ENCODE measurements at places on chromosomes 12 and 14.

DNA sequence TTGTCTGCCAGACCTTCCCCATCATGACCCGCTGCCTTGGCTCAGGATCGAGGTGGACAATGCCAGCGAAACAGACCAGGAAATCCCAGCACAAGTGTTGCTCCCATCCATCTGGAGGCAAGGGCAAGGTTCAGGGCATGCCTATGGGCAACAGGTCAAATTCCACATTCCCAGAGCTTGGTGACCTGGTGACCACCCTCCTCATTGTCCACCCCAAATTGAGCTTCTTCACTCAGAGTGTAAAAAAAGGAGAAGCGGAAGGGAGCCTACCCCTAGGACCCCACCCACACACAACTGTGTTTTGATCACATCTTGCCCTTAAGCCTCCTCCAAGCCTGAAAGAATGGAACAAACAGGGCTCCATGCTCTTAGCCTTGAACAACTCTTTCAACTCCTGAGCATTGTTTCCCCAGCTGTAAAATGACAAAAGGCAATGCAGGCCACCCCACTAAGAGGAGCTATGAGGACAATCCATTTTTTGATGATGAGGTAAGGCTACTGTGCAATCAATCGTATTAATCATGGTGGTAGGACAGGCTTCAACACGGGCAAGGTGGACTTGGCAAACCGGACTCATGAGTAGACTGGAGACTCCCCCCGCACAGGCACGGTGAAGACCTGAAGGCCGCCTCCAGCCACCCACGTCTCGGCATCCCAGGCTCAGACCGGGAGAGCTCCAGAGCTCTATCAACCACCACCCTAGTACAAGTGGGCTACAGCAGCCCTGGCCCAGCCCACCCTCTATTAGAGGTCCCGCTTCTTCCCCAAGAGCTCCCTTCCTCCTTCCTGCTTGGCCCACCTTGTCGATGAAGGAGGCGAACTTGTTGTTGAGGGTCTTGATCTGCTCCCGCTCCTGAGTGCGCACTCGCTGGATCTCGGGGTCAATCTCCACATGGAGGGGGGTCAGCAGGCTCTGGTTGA, 866 bp downstream of the KRT79 start:
- DNase-seq, result no peak

DNA sequence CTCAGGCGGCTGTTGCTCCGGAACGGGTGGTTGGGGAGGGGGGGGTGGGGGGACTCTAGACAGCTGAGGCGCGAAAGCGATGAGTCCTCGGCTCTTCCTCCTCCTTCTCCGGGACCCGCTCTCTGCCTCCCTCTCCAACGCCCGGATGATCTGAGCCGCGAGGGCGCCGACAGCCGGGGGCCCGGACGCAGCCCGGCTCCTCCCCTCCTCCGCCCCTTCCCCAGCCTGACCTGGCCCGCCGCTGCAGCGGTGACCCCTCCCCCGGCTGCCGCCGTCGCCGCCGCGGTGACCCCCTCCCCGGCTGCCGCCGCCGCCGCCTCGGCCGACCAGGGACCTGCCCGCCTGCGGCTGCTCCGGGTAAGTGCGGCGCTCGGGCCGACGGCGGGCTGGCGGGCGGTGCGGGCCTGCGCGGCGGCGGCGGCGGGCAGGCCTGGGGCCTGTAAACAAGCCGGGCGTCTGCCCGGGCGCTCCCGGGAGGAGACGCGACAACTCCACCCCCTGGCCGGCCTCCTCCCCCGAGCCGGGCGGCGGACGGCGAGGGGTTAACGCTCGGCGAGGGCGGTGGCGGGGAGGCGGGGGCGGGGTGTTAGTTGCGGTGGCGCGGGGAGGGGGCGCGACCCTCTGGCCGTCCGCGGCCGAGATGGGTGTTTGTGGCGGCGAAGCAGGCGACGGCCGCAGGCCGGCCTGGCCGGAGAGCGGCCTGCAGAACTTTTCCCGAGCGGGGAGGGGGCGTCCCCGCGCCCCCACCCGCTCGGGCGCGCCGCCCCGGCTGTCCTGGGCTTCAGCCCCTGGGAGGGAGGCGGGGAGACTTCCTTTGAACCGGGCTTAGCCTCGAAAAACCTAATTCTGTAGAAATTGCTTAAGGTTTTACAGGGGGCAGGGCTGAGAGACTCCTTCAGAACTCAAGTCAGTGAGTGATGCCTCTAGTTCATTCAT, 568 bp downstream of the PPM1A start:
- peak; percentile 79 for DNase-seq

DNA sequence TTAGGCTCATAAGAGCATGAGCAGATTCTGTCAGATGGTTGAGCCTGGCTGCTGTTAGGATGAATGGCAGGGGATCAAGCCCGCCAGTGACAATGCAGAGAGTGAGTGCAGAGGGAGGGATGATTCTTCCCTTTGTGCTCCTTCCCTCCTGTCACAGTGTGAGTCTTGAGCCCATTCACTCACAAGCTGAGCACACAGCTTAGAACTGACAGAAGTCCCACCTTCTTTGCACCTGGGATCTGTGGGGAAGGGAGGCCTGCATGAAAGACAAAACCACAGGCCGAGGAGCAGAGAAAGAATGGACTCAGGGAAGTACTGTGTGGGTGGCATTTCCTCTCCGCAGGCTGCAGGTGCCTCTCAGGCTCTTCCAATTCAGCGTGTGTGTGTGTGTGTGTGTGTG, 160.6 kb downstream of the KCNA5 start:
- no peak for DNase-seq

- DNase-seq, result no peak
These were observed 360.4 kb downstream of the RGS6 start for GRCh38 chr14:72292689-72293024.

- no peak for DNase-seq
These were observed 20.1 kb upstream of the RPLP0 start for GRCh38 chr12:120220838-120221575.

GRCh38 chr12:30963709-30964564, 37.4 kb downstream of the TSPAN11 start:
- no peak for DNase-seq

DNA sequence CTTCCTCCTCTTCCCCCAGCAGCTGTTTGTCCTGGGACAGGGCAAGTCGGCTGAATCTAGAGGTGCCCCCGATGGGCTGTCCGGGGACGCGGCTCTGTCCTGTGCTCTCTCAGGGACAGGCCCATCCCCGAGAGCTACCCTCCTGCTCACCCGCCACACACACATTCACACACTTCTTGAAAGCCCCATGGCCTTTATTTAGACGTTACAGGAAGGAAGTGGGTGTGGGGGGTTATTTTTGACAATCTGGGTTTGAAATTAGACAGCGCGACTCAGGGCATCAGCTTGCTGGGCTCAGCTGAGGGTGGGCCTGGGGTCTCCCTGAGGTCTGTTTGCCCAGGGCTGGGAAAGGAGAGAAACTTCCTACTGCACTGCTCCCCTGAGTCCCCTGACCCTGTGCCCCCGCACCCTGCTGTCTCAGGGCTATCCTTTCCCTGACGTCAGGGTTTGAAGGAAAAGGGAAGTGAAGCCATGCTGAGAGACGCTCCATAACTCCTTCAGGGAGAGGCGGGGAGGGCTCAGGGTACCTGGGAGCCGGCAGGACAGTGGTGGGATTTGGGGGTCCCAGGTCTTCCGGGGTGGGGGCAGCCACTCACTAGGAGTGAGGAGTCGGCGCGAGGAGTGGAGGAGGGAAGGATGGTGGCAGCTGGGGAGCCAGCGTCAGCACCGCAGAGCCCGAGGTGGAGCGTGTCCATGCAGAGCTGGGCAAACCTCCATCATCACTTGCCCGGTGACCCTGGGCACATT, 8.1 kb downstream of the PTPN6 start:
- peak; percentile 60 for DNase-seq

DNA sequence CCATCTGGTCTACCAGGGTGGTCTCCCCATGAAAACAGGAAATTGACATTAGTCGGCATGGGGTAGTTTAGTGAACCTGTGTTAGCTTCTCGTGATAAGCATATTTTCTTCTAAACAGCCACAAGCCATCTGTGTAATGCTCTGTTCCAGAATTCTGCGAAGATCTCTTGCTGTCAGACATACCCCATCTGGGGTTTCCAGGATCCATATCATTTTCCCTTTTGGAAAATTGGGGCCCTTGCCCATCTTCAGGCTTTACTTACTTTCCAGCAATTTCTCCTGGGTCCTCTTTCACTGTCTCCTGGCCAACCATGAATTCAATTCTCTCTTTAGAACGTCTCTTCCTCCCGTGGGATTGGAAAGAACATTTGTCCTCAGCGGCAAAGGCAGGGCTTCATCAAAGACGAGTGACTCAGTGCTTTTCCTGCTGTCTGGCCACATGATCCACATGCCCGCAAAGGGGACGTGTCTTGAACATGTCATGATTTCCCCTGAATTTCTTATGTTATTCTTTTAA, 21.4 kb upstream of the NCOR2 start:
- DNase-seq, result peak; percentile 74

- no peak for DNase-seq
These were observed 648.3 kb upstream of the MDGA2 start for GRCh38 chr14:48323665-48324064.

DNA sequence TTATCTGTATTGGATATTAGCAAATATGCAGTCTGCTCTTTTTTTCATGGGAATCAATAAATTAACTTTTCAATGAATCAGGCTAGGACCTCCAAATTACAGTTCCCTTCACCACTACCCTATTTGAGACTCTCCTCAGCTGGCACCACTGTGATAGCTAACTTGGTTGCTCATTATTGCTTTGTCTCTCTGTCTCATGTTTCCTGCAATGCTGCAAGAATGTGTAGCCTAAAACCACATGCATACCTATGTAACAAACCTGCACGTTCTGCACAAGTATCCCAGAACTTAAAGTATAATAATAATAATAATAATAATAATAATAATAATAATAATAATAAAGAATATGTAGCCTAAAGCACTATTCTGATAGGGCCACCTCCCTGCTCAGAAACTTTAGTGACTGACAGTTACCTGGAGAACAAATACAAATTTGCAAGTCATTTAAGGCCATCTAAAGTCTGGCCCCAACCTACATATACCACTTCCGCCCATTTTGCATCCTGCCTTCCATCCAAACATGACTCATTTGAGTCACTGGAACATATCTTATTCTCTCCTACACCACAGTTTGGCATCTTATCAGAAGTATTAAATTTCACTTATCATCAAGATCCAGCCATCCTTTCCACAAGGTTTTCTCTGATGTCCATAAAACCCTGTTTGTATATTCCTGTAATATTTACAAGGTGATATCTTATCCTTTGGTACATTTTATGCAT, 215.1 kb downstream of the LRRK2 start:
- no peak for DNase-seq

GRCh38 chr12:95393191-95393790, 80.7 kb upstream of the METAP2 start:
- DNase-seq, result no peak

DNA sequence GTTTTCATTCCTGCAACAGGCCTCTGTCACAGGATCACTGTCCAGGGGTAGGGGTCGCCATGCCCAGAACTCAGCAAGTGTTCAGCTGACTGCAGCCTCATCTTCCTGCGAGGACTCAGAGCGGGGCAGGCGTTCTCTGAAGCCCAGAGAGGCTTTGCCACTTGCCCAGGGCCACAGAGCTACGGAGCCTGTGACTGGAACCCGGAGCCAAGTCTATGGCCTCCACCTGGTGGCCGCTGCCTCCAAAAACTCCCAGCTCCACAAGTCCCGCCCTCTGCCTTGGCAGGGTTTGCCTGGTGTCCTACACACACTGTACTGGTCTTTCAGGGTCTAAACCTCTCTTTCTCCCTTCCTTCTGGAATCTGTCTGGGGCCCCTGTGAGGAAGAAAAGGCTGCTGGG, 8.7 kb upstream of the PPP1R13B start:
- DNase-seq, result no peak

GRCh38 chr12:48013287-48013686, 9.0 kb upstream of the COL2A1 start:
- DNase-seq, result no peak

DNA sequence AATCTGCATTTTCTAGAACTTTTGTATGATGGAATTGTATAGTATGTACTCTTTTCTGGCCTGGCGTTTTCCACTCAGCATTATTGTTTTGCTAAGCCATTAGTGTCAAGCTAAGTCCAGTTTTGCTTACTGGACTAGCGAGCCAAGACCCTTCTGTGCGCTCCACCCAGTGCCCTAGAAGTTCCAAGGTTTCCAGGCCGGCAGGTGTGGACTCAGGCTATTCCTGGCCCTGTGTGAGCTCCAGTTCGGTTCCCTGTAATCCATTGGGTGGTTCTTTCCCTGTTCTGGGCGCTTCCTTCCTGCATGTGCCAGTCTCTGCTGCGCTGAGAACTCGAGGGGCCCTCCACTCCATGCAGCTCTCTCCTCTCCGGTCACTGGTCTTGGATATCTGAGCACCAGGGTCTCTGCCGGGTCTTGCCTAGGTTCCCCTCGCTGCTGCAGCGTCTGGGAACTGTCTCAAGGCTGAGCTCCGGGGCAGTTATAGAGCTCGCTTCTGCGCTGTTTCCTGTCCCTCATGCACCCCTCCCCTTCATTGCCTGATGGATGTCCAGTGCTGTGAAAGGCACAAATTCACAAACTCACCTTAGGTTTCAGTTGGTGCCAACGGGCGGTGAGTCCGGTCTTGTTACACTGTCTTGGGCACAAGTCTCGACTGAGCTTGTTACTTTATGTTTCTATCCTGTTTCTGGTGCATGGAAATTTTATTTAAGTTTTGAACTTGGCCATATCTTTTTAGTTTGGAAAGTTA, 100.8 kb downstream of the ADGRD1 start:
- DNase-seq, result peak; percentile 37

DNA sequence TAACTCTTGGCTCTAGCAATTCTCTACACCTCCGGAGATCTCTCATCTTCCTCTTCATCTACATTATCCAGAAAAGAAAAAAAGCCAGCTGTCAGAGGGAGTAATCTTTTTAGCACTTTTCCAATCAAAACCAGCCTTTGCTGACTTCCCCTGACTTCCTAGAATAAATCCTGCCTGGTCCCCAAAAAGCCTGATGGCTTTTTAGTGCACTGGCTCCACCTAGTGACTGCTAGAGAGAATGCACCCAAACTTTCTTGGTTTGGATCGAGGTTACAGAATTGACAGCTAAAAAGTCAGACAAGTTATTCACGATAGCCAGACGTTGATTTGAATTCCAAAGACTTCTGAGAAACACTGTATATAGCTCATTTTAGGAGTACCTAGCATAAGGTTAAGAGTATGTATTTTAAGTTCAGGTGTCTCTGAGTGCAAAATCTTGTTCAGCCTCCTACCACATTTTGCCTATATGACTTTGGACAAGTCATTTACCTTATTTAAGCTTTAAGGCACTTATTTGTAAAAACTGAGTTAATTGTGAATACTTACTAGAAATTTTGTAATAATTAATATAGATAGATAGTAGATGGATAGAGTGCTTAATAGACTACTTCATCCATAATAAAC, 185.7 kb upstream of the GRIN2B start:
- no peak for DNase-seq
